ENCODE measurements at places on chromosomes 7 and 10.

DNA sequence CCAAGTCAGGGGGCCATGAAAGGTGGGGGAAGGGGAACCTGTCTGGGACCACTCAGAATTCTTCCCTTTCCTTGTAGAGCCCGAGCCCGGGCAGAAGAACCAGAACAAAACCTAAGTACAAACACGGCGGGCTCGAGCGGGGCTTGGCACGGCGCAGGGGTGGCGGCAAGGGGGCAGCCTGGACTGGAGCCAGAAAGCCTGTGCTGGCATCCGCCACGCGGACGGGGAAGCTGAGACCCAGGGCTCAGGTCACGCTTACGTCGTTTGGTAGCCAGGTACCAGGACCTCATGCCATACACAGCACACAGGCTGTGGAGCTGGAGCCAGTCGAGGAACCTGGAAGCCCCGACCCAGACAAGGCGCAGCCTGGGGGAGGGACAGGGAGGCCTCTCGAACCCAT lies 6.6 kb upstream of the GPER1 start:
- no peak for DNase-seq

DNA sequence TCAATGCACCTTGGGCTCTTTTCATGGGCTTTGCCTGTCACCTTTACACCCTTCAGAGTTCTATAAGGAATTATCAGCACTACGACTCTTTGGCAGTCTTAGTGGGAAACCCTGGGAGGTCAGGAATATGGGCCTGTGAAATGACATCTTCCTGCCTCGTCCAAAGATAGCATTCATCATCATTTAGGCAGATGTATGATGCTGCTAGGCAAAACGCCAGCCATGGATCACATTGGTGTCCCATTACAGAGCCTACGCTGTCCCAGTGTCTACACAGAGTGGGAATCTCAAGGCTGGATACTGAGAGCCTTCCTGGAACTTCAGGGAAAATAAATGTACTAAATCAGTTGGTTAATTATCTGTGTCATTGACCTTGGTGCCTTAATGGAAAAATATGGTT lies 259.4 kb upstream of the CELF2 start:
- DNase-seq = no peak

- no peak for DNase-seq
Observed at GRCh38 chr10:65491799-65492198, 1434.0 kb upstream of the LRRTM3 start.

DNA sequence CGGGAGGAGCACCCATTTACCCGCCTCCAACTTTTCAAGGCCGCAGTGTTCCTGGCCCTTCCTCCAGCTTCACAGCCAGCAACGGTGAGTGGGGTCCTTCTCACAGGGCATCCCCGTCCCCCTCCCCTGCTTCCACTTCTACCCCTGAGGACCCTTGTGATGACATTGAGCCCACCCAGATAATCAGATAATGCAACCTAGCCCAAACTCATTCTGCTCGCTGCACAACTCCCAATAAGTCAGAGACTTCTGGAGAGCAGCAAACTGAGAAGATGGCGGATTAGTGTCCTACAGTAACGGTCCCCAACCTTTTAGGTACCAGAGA lies 74.5 kb downstream of the OAT start:
- no peak for DNase-seq

DNA sequence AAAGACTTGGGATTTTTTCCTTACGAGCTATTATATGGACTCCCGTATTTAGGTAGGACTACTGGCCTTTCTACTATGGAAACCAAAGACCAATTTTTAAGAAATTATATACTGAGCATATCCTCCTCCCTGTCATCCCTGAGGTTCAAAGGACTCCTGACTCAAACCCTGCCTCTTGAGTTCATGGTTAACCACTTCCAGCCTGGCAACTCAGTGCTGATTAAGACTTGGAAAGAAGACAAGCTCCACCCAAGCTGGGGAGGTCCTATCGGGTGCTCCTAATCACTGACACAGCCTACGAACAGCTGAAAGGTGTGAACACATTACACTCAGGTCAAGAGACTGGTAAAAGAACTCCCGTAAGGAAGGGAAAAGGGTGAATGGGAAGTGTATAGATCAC lies 66.8 kb downstream of the LYZL2 start:
- no peak for DNase-seq

DNA sequence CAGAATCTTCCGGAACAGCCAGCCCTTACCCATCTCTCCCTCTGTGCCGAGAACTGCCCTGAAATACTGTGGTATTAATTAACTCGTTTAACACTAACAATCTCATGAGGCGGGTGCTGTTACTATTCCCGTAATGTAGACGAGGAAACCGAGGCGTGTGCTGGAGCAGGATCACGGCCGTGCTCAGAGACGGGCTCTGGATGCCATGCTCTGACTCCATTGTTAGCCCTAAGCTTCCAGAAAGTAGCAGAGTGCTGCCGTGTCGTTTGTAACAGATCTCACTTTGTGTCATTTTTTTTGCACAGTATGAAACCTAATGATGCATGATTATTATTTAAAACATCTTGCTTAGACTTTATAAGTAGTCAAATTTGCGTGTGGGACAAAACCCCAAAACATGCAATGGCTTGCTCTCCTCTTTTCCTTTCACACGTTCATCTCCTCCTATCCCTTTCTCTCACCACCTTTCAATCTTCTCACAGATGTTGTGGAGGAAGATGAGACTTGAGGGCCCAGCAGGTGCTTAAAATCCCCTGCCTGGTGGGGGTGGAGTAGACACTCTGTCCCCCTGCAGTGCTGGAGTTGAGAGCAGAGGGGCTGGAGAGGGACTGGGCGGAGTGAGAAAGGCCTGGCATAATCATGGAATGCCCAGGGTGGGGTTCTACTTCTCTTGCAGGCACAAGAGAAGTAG lies 482 bp upstream of the ACTR3C start:
- no peak for DNase-seq

GRCh38 chr10:17712717-17713471 lies 39.1 kb upstream of the TMEM236 start:
- DNase-seq = no peak

DNA sequence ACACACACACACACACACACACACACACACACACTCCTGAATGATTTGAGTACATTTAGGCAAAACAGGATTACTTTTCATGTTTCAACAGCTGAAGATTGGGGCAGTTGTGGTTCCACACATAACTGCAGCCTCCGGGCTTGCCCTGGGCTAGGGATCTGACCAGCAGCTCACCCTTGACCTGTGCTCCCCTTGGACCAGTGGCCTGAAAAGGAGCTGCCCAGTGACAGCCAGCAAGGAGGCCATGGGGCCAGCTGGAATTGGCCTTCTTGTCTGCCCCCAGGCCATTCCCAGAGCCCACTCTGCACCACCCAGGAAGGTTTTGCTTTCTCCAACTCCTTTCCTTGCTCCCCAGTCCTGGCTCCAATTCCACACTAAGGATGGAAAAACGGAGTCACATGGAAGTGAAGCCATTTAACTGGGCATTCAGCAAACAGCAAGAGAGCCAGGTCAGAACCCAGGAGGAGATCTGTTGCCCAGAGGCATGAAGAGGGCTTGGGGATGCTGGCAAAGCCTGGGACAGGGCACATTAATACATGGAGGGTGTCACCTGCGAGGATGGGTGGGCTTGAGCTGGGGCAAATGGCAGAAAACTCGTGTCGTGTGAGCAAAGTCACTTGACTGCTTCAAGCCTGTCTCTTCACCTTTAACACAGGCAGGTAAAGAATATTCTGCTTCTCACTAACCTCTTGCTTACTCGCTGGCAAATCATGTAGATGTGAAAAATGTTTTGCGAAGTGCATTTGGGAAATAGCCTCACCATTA lies 61.5 kb upstream of the GDF10 start:
- DNase-seq = no peak

GRCh38 chr10:69574571-69574978 lies 1.4 kb upstream of the NEUROG3 start:
- no peak for DNase-seq

All from activated CD8-positive, alpha-beta memory T cell treated with anti-CD3 and anti-CD28 coated beads for 1 hour (primary cell).